HEK293T (cell line): ENCODE measurements at places on chromosomes 4 and X.

DNA sequence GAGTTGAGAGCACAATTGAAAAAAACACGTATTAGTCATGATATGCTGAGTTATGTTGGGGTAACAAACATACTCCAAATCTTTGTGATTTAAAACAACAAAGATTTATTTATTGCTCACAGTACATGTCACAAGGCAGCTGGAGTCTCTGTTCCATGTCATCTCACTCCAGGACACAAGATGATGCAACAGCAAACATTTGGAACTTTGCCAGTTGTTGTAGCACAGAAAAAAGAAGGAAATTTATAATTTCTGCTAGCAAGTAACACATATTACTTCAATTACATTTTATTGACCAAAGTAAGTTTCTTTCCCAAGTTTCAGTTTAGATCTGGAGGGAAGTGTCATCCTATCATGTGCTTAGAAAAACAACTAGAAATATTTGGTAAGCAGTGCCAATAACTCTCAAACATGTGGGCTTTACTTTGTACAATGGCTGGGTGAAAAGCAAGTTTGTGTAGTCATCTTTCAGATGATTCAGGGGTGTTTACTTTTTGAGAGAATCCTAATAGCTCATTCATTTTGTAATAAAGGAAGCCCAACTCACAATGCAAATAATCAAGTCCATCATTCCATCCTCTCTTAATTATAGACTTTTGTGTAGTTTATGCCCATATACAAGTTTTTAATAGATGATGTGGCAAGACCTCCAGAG lies 452.3 kb downstream of the ZIC3 start:
- no peak for DNase-seq

GRCh38 chrX:102652031-102652688 lies 877 bp downstream of the GPRASP1 start:
- no peak for DNase-seq

DNA sequence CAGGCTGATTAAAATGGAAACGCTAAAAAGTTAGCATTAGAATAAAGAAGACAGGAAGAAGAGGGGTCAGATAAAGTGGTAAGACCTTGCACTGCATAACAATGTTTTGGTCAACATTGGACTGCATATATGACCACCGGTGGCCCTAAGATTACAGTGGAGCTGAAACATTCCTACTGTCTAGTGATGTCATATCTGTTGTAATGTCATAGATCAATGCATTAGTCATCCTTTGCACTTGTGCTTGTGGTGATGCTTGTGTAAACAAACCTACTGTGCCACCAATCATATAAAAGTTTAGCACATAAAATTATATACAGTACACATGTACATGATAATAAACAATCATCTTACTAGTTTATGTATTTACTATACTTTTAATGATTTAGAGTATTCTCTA lies 73.0 kb downstream of the TMEM165 start:
- no peak for DNase-seq

GRCh38 chrX:31213941-31214340 lies 142.1 kb upstream of the FTHL17 start:
- DNase-seq, result peak; percentile 25

DNA sequence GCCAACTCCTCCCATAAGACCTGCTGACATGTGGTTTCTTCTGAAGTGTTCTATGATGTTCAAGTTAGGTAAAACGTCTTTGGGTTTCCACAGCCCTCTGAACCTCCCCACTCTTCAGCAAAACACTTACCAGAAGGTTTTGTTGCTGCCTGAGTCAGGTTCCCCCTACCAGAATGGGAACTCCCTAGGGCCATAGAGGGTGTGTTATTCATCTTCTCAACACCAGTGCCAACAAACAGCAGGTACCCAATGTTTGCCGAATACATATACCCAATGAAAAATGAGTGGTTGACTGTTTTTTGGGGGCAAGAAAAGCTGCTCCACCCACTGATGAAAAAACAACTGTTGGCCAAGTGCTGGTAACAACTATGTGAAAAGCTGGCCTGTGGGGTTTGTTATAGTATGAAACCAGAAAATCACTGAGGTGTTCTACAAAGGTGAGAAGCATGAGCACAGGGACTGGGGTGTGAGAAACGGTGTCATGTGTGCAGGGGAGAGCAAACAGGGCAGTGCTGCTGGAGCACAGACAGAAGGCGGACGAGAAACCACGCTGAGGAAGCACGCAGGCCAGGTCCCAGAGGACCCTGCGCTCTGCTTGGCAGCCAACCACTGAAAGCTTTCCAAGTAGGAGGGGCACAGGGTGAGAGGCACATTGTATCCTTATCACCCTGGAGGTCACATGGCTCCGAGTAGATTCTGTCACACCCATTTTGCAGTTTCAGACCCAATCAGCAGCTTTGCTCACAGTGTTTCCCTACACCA lies 28.8 kb downstream of the ATP8A1 start:
- no peak for DNase-seq

GRCh38 chr4:8917321-8917811 lies 45.7 kb upstream of the HMX1 start:
- peak; percentile 8 for DNase-seq

DNA sequence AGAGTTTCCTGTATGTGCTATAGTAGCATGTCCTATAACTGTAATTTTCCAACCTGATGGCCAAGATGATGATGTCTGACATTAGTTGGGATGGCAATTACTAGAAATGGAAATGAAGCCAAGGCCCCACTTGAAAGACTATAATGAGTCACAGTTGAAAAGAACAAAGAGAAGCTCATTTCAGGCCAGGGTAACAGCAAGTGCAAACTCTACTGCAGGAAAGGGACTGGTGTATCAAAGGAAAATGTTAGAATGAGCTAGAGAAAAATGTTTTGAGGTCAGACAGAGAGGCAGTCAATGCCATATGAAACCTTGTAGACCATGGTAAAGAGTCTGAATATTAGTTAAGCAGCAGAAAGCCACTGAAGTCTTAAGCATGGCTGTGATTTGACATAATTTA lies 146.2 kb upstream of the SH3RF1 start:
- no peak for DNase-seq

DNA sequence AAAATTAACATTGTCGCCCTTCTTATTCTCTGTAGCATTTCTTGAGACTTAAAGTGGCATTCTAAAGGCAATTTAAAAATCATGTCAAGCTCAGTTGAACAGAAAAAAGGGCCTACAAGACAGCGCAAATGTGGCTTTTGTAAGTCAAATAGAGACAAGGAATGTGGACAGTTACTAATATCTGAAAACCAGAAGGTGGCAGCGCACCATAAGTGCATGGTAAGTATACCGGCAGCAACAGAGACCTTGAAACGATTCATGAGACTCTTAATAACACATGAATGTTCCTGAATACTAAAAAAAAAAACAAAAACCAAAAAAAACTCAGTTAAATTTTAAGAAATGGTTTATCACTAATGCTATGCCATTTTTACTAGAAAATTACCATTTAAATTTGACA lies 82.4 kb upstream of the HPRT1 start:
- no peak for DNase-seq

DNA sequence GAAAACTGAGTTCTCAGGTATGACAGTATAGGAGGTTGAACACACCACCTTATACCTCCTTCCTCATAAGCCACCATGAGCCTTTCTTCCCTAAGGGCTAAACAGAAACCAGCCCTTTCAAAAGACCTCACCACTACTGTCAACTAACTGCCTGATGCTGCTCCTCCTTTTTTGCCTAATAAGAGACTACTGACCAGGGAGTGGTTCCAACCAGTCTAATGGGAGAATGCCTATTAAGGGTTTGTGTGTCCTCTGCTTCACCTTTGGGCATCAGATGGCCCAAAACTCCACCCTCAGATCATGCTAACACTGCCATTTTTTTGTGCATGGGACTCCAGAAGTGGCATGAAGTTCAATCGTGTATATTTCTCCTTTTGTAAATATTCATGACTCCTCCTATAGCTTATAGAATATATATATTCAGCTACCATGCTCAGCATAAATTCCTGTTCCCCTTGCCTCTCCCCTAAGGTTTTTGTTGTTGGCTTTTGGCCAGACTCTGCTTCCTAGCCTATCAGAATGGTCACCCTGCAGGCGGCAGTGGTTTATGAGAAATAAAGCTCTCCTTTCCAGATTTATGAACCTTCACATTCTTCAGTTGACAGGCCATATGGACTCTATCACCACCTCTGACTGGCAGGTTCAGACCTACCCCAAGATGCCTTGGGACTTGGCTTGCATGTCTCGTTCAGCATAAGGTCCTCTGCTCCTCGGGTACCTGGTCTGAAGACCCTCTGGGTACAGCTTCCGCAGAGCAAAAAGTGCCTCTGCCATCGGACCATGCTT lies 28.2 kb downstream of the FGFBP1 start:
- DNase-seq, result no peak

- DNase-seq, result no peak
These were observed 919.2 kb downstream of the STIM2 start for GRCh38 chr4:27779827-27780226.

GRCh38 chr4:87442889-87443288 lies 20.5 kb downstream of the NUDT9 start:
- no peak for DNase-seq

GRCh38 chr4:4990857-4991540 lies 28.3 kb downstream of the CYTL1 start:
- no peak for DNase-seq

GRCh38 chr4:72205298-72205697 lies 173.5 kb downstream of the NPFFR2 start:
- no peak for DNase-seq

- no peak for DNase-seq
These were observed 27.6 kb upstream of the ZNF81 start for GRCh38 chrX:47808904-47809788.

GRCh38 chrX:101362116-101362515 lies 13.6 kb upstream of the TIMM8A start:
- no peak for DNase-seq

- no peak for DNase-seq
These were observed 584.3 kb upstream of the SMIM31 start for GRCh38 chr4:164169591-164169990.

DNA sequence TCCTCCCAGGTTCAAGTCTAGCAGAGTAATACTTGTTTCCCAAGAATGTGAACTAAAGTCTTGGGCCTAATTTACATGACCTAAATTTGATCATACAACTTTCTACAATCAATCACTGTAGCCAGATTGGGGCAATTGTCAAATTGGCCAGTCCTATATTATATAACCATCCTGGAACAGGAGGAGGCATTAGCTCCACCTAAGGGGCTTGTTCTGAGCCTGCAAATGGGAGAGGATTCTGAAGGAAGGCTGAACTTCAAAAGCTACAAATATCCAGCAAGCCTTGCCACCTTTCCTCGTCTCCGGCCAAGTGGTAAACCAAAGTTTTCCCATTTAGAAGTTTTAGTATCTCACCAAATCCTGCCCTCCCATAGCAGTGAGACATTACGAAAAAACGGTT lies 1289.6 kb upstream of the TENM3 start:
- no peak for DNase-seq

DNA sequence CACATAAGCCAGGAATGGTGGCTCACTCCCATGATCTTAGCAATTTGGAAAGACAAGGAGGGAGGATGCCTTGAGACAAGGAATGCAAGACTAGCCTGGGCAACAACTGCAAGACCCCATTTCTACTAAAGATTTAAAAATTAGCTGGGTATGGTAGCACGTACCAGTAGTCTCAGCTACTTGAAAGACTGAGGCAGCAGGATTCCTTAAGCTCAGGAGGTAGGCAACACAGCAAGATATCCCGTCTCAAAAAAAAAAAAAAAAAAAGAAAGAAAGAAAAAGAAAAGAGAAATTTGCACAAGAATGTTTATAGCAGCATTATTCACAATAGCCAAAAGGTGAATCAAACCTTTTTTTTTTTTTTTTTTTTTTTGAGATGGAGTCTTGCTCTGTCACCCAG lies 29.7 kb downstream of the PDS5A start:
- no peak for DNase-seq

DNA sequence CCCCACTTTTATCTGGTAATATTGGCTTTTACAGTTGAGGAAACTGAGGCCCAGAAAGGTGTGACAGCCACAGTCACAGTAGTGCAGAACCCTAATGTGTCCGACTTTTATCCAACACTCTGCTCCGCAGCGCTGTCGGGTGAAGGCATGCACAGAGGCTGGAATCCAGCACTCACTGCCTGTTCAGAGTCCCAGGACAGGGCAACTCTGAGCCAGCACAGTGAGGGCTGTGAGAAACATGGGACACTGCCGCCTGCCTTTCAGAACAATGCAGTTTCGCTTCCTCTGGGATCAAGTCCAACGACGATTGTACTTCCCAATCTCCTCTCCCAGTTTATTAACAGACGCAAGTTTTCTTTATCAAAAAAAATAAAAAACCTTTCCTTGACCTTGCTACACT lies 41.9 kb upstream of the PDGFRA start:
- DNase-seq, result no peak

DNA sequence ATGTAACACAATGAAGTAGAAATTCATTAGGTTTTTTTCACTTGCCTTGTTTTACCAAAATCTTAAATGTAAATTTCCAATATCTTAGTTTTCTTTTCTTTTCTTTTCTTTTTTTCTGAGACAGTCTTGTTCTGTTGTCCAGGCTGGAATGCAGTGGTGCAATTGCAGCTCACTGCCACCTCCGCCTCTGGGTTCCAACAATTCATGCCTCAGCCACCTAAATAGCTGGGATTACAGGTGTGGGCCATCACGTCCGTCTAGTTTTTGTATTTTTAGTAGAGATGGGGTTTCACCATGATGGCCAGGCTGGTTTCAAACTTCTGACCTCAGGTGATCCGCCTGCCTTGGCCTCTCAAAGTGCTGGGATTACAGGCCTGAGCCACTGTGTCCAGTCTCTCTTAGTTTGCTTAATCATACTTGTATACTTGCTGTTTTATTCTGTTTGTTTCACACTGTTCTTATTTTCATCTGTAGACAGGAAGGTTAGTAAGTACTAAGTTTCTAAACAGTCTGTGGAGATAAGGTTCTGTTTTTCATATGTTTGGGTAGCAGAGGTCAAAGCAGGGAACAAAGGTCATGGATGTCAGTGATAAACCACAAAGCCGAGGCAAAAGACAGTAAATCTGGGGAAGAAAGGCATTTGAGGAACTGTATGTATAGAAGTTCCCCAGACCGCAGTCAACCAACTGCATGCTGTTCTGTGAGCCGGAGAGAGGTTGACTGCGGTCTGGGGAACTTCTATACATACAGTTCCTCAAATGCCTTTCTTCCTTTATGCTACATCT lies 129.1 kb downstream of the CBR4 start:
- DNase-seq, result no peak

DNA sequence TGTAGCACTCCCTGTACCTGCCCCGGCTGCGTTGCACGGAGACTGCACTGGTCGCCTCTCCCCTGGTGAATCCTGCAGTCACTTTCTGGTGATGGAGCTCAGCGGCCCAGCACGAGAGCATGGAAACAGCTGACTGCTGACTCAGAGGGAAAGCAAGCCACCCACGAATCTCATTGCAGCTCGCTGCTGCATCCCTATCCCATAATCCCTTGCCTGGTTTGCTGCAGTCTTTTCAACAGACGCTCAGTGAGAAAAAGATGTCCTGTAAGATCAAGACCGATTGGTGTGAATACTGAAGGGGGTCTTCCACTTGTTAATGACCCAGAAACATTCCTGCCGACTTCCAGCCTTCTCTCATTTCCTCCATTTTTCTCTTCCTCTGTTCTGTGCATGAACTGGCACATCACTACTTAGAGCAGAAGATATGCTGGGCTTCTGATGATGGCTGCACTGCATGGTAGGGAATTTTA lies 52.9 kb downstream of the TRIM2 start:
- peak; percentile 64 for DNase-seq

- DNase-seq, result no peak
These were observed 466.3 kb upstream of the HS3ST1 start for GRCh38 chr4:11894977-11895376.
